Adrenal gland (tissue), 19 donors: ENCODE measurements at places on chromosomes 1 and 21. TPM values are rescaled to one million over a fixed set of nuclear protein-coding genes. Genes with fewer than 3 reads are reported as not detected.

- DNase-seq, result no peak
- H3K36me3 ChIP-seq, result no peaks in the 10 kb centered on the region
- no peaks in the 10 kb centered on the region for H3K4me1 ChIP-seq
- H3K27me3 ChIP-seq, result no peaks in the 10 kb centered on the region
Measured at GRCh38 chr1:92730476-92730875, 54.4 kb downstream of the EVI5 start.

DNA sequence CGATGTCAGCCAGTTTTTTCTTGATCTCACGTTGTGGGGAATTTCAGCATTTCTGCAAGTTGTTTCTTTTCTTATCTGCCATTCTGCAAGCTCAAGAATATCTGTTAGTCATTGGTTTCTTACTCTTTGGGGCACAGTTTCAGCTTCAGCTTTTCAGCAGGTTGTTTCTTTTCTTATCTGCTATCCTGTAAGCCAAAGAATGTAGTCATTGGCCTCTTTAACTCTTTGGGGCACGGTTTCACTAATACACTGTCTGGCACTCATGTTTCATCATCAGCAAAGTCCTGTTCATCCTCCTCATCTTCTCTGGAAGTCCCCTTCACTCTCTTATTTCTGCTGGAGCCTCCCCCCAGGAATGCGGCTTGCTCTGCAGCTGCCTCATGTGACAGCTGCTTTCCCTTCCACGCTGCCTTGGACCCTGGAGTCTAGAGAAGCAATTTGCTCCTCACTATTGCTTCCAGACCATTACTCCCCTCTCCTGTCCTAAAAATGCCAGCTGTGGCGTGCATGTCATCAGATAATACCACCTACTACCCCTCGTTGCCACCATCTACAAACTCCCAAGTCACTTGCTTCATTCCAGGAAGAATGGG is 67.0 kb upstream of the CACNA1E start:
- no peaks in the 10 kb centered on the region for H3K36me3 ChIP-seq
- no peaks in the 10 kb centered on the region for H3K27me3 ChIP-seq
- H3K27ac ChIP-seq, result no peak overlapping the region
- DNase-seq, result no peak
- H3K4me3 ChIP-seq, result no peak overlapping the region

DNA sequence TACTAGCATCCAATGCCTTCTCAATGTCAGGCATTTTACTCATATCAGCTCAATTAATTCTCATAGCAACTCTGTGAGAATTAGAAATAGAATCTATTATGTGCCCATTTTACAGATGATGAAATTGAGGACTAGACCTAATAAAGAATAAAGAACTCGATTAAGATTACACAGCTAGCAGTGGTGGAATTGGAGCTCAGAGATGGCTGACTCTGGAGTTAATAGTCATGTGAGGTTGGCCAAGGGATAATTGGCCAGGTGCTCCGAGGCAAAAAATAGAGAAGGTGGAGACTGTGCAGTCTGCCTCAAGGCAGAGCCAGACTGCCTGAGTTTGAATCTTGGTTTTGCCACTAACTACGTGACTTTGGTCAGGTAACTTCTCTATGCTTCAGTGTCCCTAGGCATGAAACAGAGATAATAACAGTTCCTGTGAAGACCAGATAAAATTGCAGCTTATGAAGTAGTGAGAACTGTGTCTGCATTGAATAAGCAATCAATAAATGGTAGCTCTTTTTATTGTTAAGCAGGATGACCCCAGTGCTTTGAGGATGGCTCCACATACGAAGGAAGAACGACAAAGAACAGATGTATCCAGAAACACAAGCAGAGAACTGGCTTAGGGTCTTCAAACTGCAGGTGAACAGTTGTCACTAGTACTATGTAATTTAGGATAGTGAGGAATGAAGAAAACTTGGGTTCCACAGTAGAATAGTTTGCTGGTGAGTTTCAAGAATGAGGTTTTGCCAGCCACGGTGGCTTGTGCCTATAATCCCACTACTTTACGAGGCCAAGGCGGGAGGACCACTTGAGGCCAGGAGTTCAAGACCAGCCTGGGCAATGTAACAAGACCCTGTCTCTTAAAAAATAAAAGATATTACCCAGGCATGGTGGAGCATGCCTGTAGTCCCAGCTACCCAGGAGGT is 6.9 kb upstream of the CCSAP start:
- no peak overlapping the region for H3K27ac ChIP-seq
- H3K36me3 ChIP-seq, result no peaks in the 10 kb centered on the region
- no peaks in the 10 kb centered on the region for H3K4me1 ChIP-seq
- peaks cover 4% of the 10 kb centered on the region for H3K27me3 ChIP-seq

- H3K4me3 ChIP-seq, result no peak overlapping the region
- no peaks in the 10 kb centered on the region for H3K27me3 ChIP-seq
- H3K4me1 ChIP-seq, result no peaks in the 10 kb centered on the region
- no peak for DNase-seq
Measured at GRCh38 chr1:2104621-2105427, 54.6 kb downstream of the PRKCZ start.

- peaks cover 21% of the 10 kb centered on the region for H3K4me1 ChIP-seq
- no peak for DNase-seq
- no peak overlapping the region for H3K4me3 ChIP-seq
- no peaks in the 10 kb centered on the region for H3K27me3 ChIP-seq
Measured at GRCh38 chr21:34590520-34590919, 24.4 kb downstream of the RCAN1 start.

The LCE6A gene
- total RNA-seq, result not detected
